ENCODE measurements at places on chromosomes 13 and 19. TPM values are rescaled to one million over a fixed set of nuclear protein-coding genes. Genes with fewer than 3 reads are reported as not detected.

GRCh38 chr19:16096280-16096855 is 15.3 kb upstream of the RAB8A start:
- no peak for DNase-seq

SUGP1 gene
- 30.6 TPM for total RNA-seq

ZNF85 gene
- 5.3 TPM for total RNA-seq

PABPC3 gene
- 0.11 TPM for total RNA-seq

- DNase-seq = no peak
Observed at GRCh38 chr13:90632184-90632583, 715.3 kb upstream of the MIR17HG start.

GRCh38 chr13:102679449-102680132 is 15.3 kb downstream of the METTL21C start:
- no peak for DNase-seq

SF3A2 gene
- 93.4 TPM for total RNA-seq

DNA sequence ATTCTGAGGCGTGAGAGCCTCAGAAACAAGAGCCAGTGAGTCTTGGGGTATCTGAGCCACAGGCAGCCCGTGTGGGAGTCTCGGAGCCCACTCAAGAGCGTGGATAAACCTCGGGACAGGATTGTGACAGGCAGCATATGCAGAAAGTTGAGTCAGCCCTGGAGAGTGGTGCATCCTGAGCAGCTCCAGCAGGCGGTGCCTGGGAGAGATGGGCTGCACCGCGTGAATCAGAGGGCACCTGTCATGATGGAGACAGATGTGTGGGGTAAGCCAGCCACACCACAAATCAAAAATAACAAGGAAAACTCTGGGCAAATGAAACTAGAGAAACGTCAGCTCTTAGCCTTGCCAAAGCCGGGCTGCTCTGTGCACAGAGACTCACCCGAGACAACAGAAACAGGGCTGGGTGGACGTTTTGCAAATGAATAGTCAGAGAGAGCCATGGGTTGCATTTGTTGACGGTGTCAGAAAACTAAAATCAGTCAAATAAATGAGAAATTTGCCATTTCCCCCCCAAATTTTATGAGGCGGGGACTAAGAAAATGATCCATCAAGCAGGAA is 30.0 kb upstream of the POP4 start:
- DNase-seq = no peak

ZNF790 gene
- 5.2 TPM for total RNA-seq

DNA sequence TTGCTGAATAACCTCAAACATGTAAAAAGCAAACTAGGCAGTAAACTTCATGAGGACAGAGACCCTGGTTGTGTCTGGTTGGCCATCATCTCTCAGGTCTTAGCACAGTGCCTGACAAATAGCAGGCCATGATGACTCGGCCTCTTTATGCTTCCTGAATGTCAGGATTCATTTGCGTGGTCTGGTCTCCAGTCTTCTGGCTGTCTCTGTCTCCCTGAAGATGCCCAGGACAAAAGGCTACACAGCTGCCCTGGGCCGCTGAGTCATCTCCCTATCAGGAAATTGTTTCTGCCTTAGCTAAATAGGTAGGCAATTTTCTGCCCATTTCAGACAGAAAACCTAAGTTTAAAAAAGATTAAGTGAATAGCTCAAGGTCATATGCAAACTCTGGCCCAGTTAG is 84.1 kb upstream of the FNDC3A start:
- DNase-seq = no peak

OR7D2 gene
- not detected for total RNA-seq

- no peak for DNase-seq
Observed at GRCh38 chr13:98068521-98068920, 74.4 kb upstream of the FARP1 start.

DOCK9 gene
- total RNA-seq = 237 TPM

ANGPTL8 gene
- 5.2 TPM for total RNA-seq

- no peak for DNase-seq
Observed at GRCh38 chr19:23800271-23800670, 41.6 kb upstream of the ZNF681 start.

- peak; percentile 50 for DNase-seq
Observed at GRCh38 chr19:50415661-50416033, 3.1 kb upstream of the SPIB start.

- DNase-seq = peak; percentile 64
Observed at GRCh38 chr19:39263912-39264305, 4.3 kb upstream of the IFNL2 start.

DNA sequence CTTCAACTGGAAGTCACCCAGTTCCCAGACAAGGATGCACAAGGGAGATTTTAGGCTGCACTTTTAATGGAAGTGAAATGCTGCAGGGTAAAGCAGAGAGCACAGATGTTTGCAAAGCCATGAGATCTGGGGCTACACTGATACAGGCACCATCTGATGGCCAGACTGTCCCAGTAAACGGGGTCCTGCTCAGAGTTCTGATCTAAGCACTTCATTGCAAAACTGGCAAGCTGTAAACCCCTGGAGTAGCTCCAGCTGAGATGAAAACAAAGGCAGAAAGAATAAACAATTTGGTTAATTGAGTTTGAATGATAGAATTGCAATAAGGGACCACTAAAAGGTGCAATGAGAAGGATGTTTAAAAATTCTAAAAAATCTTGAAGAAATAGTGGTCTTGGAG is 197.1 kb downstream of the OXGR1 start:
- DNase-seq = no peak

DNA sequence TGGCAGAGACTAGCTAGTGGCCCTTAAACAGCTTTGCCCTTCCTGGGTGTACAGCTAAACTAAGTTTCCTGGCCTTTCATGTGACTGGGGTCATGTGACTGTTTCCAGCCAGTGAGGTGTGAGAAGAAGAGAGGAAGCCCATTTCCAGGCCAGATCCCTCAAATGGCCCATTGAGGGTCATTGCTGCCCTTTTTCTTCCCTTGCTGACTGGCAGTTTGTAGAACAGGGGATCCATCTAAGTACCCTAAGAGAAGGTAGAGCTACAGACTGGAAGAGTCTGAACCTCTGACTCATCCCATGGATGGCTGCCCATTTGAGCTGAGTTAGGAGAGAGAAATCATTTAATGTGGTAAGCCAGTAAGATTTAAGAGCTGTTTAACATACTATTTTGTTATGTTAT is 2.8 kb downstream of the SWSAP1 start:
- peak; percentile 53 for DNase-seq

DNA sequence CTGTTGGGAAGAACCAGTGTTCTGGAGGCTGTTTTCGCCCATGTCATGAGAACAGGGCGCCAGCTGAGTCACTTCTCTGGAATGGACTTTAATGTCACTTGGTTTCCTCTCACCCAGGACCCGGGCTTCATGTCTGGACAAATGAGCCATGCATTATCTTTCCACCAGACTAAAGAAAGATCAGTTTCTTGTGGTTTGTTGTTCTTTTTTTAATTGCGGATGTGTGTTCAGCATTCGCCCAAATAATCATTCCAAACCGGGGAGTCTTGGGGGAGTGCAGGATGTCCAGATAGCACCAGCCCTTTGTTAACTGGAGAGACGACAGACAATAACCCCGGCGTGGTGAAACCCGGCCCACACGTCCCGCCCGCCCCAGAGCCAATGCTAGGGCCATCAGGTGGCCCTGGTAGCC is 102.5 kb downstream of the COL4A2 start:
- no peak for DNase-seq

DNA sequence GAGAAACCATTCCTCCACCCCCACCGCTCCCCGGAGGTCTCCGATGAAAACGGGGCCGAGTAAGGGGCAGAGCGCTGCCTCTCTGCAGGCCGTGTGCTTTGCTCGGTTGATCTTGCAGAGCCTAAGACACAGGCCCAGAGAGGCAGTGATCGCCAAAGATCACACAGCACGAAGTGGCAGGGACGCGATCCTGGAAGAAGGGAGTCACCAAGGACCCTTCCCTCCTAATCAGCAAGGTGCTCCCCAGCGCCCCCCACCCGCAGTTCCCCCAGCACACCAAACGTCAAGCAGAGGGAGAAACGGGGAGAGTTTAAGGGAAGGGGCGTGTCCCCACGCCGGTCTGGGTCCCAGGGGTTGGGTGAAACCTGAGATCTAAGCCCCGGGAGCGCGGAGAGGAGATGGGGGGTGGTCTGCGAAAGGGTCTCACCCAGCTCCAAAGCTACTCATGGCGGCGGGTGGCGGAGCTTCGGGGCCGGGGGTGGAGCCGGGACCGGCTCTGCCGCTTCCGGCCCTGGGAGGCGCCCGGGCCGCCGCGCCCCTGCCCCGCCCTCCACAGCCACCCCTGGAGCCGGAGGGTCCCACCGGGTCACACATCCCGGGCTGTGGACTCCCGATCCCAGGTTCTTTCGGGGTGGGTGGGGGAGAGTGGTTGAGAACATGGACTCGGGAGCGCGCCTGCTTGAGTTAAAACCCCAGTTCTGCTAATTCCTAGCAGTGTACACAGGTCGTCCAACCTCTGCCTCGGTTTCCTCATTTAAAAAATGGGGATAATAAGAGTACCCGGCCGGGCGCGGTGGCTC is at the start of gene EML2:
Gene EML2 (minus strand): TSS at position 468 of the 800 bp plus-strand sequence. CDS start 21 bp downstream, at position 447.
- peak; percentile 72 for DNase-seq

DNA sequence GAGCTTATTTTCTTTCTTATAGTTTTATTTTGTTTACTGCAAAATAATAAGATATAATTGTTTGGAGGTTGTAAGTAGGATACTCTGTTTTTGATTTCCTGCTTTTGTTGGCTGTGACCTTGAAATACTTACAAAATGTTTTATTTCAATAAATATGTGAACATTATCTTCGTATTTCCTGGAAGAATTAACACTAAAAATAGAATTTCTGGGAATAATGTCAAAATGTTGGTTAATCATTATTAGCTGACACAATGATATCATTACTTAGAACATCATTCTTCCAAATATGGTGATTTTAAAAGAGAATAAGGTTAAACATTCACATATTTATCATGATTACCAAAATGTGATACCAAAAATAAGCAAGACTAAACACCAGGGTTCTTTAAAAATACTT is 1148.6 kb upstream of the PRR20A start:
- DNase-seq = no peak

DNA sequence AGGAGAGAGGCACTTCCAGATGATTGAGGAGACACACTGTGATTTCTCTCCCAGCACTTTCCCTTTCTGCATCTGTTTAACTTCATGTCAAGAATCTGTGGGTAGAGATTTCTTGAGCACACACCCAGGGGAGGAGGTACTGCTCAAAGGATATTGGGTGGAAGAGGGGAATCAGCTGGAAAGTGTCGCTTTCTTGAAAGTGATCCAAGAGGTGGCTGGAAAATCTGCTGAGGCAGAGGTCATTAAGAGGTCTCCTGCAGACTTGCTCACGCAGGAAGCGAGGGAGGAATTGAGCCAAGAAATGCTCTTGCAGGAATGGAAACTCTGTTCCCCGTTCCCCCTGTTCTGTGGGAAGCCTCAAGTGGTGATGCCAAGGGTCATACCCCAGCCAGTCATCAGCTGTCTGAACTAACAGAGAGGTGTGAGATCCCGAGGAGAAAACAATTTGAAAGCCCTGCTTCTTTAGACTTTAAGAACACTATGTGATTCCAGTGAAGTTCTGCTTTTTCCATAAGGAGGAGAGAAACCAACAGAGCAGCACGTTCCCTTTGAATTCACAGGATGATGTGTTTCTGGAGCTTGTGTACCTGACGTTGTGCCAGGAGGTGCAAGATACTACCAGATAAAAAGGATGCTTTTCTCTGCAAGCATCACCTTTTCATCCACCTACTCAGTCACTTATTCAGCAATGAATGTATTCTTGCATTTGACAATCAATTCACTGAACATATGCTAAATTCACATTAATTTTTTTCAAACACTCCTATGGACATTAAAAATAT is 163.4 kb upstream of the GPR12 start:
- DNase-seq = no peak

DNA sequence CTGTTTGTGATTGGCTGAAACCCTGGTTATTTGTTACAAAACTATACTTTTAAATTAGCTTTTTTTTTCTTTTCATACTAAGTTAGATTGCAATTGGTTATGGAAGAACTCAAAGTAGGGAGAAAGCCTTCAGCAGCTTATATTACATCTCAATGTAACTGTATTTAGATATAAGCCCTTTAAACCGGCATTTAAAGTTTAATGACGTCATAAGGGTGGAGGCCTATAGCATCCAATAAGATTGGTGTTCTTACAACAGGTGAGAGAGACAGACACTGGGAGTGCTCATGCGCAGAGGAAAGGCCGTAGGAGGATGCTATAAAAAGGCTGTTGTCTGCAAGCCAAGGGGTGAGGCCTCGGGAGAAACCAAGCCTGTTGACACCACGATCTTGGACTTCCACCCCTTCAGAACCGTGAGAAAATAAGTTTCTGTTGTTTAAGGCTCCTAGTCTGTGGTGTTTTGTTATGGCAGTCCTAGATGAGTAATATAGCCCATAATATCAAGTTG is 1198.8 kb upstream of the SPRY2 start:
- no peak for DNase-seq

DNA sequence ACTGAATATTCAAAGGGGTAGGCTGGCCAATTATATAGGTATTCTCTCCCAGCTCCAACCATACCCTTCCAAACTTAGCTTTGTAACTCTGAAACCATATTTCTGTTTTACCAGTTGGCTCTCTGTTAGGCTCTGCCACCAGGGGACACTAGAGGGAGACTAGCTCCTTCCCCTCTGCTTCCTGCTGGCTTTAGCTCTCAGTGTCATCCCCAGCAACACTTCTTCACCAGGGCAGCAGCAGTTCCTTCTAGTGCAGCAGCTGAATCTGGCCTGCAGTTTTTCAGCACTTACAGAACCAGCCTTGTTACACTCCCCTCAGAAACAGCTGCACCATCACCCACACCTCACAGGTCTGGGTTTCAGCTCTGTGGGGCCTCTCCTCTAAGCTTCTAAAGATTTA is 51.0 kb upstream of the DOCK9 start:
- peak; percentile 28 for DNase-seq

GRCh38 chr19:3494559-3494958 is 5.9 kb downstream of the DOHH start:
- no peak for DNase-seq

CALR3 gene
- not detected for total RNA-seq

ZNF625 gene
- total RNA-seq = 9.8 TPM

LILRB4 gene
- 55.5 TPM for total RNA-seq

RASIP1 gene
- 16.8 TPM for total RNA-seq

S1PR2 gene
- 18.1 TPM for total RNA-seq

KLF2 gene
- total RNA-seq = 87.2 TPM

PTBP1 gene
- 219 TPM for total RNA-seq

GRCh38 chr13:65966991-65967451 is 1263.1 kb downstream of the PCDH9 start:
- DNase-seq = no peak

Data from upper lobe of left lung (tissue), 6 donors.